ENCODE measurements at places on chromosomes 16 and 17. TPM values are rescaled to one million over a fixed set of nuclear protein-coding genes. Genes with fewer than 3 reads are reported as not detected.

The ACSF2 gene
- total RNA-seq: 73.9 TPM

The PIK3R6 gene
- 2.7 TPM for total RNA-seq

The SRSF2 gene
- total RNA-seq: 145 TPM

The LONP2 gene
- 63.3 TPM for total RNA-seq

DNA sequence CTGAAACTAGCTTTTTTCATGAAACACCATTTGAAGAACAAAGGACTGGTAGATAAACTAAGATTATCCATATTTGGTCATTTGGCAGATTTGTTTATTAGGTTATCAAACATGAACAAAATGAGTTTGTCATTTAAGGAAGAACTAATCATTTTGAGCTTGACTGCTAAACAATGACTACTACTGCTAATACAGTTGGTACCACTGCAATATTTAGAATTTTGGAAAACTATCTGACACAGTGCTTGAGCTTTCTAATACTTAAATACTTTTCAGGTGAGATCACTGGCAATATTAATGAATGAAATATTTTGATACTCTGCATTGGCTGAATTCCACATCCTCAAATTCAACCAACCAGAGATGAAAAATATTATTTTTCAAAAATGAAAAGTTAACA lies 47.2 kb downstream of the MED13 start:
- no peaks in the 10 kb centered on the region for H3K27me3 ChIP-seq
- H3K4me3 ChIP-seq: no peak overlapping the region
- no peak for DNase-seq
- peaks cover 51% of the 10 kb centered on the region for H3K36me3 ChIP-seq
- H3K27ac ChIP-seq: no peak overlapping the region

- peak overlapping the region; percentile 81 for H3K27ac ChIP-seq
- H3K36me3 ChIP-seq: no peaks in the 10 kb centered on the region
- H3K4me1 ChIP-seq: peaks cover 6% of the 10 kb centered on the region
- peak; percentile 65 for DNase-seq
These were observed 1.1 kb downstream of the ST6GALNAC2 start for GRCh38 chr17:76584427-76585032.

- no peak overlapping the region for H3K4me3 ChIP-seq
- no peaks in the 10 kb centered on the region for H3K27me3 ChIP-seq
- peaks cover 33% of the 10 kb centered on the region for H3K4me1 ChIP-seq
- DNase-seq: no peak
- H3K36me3 ChIP-seq: peaks cover 85% of the 10 kb centered on the region
- no peak overlapping the region for H3K27ac ChIP-seq
These were observed 5.7 kb downstream of the PDF start for GRCh38 chr16:69324585-69325253.

The FOXO3B gene
- 3.1 TPM for total RNA-seq

DNA sequence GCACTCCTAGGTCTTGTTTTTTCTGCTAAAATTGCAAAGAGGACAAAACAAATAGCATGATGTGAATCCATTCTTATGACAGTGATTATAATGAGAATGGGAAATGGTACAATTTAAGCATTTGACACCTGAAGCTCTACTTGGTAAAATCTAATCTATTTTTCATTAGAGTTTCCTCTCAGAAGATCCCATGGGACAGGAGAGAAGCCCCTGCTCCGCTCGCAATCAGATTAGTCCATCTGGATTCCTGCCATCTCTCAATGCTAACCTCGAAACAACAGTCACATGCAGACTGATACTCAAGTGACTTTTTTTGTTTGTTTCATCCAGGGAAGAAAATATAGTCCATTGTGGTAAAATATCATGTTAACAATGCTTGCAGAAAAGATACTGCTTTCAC lies 107.4 kb upstream of the TOM1L1 start:
- no peaks in the 10 kb centered on the region for H3K36me3 ChIP-seq
- H3K27me3 ChIP-seq: no peaks in the 10 kb centered on the region
- DNase-seq: no peak
- no peak overlapping the region for H3K4me3 ChIP-seq
- no peak overlapping the region for H3K27ac ChIP-seq

- no peaks in the 10 kb centered on the region for H3K4me1 ChIP-seq
- no peak overlapping the region for H3K4me3 ChIP-seq
- no peak overlapping the region for H3K27ac ChIP-seq
- H3K27me3 ChIP-seq: no peaks in the 10 kb centered on the region
- peak; percentile 79 for DNase-seq
These were observed 42.0 kb downstream of the MGAT5B start for GRCh38 chr17:76909971-76910760.

- no peak for DNase-seq
- H3K36me3 ChIP-seq: no peaks in the 10 kb centered on the region
These were observed 626 bp upstream of the RAI1 start for GRCh38 chr17:17680477-17681186.

- no peak for DNase-seq
- no peak overlapping the region for H3K4me3 ChIP-seq
- no peak overlapping the region for H3K27ac ChIP-seq
- peaks cover 4% of the 10 kb centered on the region for H3K4me1 ChIP-seq
- H3K27me3 ChIP-seq: no peaks in the 10 kb centered on the region
These were observed 135.8 kb downstream of the TRIM37 start for GRCh38 chr17:58970609-58971450.

GRCh38 chr17:42027590-42027889 lies 7.7 kb downstream of the NKIRAS2 start:
- H3K27me3 ChIP-seq: no peaks in the 10 kb centered on the region
- no peak for DNase-seq
- H3K27ac ChIP-seq: no peak overlapping the region
- H3K4me3 ChIP-seq: no peak overlapping the region

GRCh38 chr17:37045351-37045922 lies 96.7 kb downstream of the AATF start:
- H3K4me3 ChIP-seq: no peak overlapping the region
- H3K36me3 ChIP-seq: peaks cover 19% of the 10 kb centered on the region
- H3K27me3 ChIP-seq: no peaks in the 10 kb centered on the region
- no peak overlapping the region for H3K27ac ChIP-seq
- no peak for DNase-seq

The CCL22 gene
- total RNA-seq: 3.8 TPM

GRCh38 chr16:84836234-84836647 lies 16.5 kb downstream of the CRISPLD2 start:
- peaks cover 6% of the 10 kb centered on the region for H3K4me1 ChIP-seq
- DNase-seq: no peak
- H3K27me3 ChIP-seq: peaks cover 5% of the 10 kb centered on the region
- no peak overlapping the region for H3K4me3 ChIP-seq
- peaks cover 5% of the 10 kb centered on the region for H3K36me3 ChIP-seq

GRCh38 chr17:33751702-33752065 lies 458.6 kb upstream of the ASIC2 start:
- peaks cover 3% of the 10 kb centered on the region for H3K4me1 ChIP-seq
- H3K27ac ChIP-seq: no peak overlapping the region
- H3K36me3 ChIP-seq: no peaks in the 10 kb centered on the region
- H3K27me3 ChIP-seq: peaks cover 25% of the 10 kb centered on the region

The PLA2G10 gene
- total RNA-seq: 6.6 TPM

The ANKRD40CL gene
- not detected for total RNA-seq

GRCh38 chr17:76178124-76178523 lies 37.1 kb upstream of the FOXJ1 start:
- no peaks in the 10 kb centered on the region for H3K27me3 ChIP-seq
- no peak overlapping the region for H3K4me3 ChIP-seq
- H3K27ac ChIP-seq: no peak overlapping the region
- no peaks in the 10 kb centered on the region for H3K4me1 ChIP-seq
- DNase-seq: no peak

GRCh38 chr17:9158544-9159452 lies 137.5 kb downstream of the NTN1 start:
- H3K36me3 ChIP-seq: no peaks in the 10 kb centered on the region
- H3K27ac ChIP-seq: no peak overlapping the region
- H3K4me3 ChIP-seq: no peak overlapping the region
- no peak for DNase-seq
- H3K27me3 ChIP-seq: no peaks in the 10 kb centered on the region
- no peaks in the 10 kb centered on the region for H3K4me1 ChIP-seq

The ZNF821 gene
- 5.6 TPM for total RNA-seq

GRCh38 chr16:67305216-67306071 lies 21.1 kb downstream of the KCTD19 start:
- H3K4me3 ChIP-seq: no peak overlapping the region
- no peaks in the 10 kb centered on the region for H3K36me3 ChIP-seq
- H3K27ac ChIP-seq: no peak overlapping the region
- no peak for DNase-seq
- no peaks in the 10 kb centered on the region for H3K27me3 ChIP-seq

DNA sequence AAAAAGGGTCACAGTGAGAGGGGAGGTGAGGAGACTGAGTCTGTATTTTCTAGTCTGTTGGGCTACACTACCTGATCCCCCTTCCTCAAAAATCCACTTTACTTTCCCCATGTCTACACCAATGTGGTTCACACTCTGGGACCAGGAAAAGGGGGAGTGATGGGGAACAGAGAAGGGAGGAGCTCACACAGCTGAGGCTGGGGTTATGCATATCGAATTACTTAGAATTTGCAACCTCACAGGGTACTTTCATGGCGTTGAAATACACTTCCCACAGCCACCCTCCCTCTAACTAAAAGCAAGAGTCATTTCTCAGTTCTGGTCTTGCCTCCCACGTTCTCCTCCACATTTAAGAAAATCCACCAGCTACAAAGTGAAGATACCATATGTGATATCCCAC lies 14.1 kb downstream of the MAPT start:
- H3K4me3 ChIP-seq: no peak overlapping the region
- no peaks in the 10 kb centered on the region for H3K36me3 ChIP-seq
- no peak for DNase-seq

DNA sequence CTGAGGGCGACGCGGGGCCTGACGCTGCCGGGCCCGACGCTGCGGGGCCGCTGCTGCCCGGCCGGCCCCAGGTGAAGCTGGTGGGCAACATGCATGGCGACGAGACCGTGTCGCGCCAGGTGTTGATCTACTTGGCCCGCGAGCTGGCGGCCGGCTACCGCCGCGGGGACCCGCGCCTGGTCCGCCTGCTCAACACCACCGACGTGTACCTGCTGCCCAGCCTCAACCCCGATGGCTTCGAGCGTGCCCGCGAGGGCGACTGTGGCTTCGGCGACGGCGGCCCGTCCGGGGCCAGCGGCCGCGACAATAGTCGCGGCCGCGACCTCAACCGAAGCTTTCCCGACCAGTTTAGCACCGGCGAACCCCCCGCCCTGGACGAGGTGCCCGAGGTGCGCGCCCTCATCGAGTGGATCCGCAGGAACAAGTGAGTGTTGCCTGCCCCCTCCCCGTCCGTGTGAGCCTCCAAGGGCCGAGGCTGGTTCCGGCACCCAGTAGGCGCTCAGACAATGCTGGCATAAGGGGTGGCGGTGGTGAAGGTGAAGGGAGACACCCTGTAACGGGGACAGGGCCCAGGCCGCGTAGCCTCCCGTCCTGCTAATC lies 676 bp downstream of the CPD start:
- H3K27me3 ChIP-seq: no peaks in the 10 kb centered on the region
- peak overlapping the region; percentile 88 for H3K27ac ChIP-seq
- no peaks in the 10 kb centered on the region for H3K36me3 ChIP-seq
- peak overlapping the region; percentile 78 for H3K4me3 ChIP-seq

DNA sequence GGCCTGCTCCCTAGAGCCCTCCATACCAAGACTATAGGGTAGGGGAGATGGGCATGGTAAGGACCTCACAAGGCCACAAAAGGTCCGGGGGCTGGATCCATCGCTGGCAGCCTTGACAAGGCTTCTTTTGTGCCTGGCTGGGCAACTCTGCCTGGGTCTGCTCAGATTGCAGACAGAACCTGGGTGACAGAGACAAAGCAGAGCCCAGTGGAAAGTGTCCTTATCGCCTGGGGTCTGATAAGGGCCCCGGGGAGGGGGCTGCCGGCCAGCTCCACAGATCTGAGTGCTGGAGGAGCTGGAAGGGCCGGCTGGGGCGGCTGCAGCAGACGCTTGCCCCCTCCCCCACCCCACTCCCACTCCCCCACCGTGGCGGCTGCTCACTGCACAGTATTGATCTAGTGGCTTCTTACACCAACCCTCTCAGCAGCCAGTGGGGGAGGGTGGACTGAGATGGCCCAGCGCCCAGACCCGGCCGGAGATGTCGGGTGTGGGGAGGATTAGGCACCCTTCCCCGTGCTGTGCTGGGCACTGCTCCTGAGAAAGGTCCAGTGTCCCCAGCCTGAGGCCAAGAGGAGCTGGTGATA lies 7.2 kb downstream of the MMP15 start:
- no peaks in the 10 kb centered on the region for H3K27me3 ChIP-seq
- no peak overlapping the region for H3K27ac ChIP-seq
- no peaks in the 10 kb centered on the region for H3K36me3 ChIP-seq
- peaks cover 47% of the 10 kb centered on the region for H3K4me1 ChIP-seq

The CHAD gene
- not detected for total RNA-seq

All from upper lobe of right lung (tissue), 1 donor.